ENCODE measurements at places on chromosomes 6 and 20.
A peak's percentile ranks its signal among the peaks of the same experiment; 100 is the strongest.

DNA sequence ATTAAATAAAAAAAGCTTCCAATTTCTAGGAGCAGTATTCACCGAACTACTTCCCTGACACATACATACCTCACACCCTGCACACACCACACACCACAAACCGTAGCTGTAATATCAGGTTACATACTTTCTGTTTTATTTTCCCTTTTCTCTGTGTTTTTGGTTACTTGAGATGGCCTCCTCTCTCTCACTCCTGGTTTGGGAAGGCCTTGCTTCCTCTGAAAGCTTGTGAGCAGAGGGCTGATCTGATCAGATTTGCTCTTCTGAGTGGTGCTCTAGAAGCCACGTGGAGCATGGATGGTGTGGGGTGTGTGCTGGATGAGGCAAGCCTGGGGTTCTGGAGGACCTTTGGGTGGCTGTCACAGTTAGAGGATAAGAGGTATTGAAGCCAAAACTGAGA lies 20.9 kb downstream of the UTRN start:
- DNase-seq = no peak

DNA sequence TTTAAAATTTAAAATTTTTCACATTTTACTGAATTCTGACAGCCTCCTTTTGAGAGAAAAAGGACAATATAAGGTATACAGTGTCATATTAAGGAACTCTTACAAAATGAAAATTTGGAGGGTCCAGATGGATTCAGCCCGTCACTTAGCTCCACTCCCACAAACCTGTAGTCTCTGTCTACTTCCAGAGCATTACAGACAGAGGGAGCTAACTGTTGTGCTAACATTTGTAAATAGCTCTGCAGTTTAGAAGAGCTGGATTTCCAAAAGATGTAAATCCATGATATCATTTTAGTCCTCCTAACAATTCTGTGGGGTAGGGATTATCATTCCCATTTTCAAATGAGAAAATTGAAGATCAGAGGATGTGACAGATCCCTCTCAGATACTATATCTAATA lies 16.1 kb upstream of the SERINC3 start:
- DNase-seq = no peak

DNA sequence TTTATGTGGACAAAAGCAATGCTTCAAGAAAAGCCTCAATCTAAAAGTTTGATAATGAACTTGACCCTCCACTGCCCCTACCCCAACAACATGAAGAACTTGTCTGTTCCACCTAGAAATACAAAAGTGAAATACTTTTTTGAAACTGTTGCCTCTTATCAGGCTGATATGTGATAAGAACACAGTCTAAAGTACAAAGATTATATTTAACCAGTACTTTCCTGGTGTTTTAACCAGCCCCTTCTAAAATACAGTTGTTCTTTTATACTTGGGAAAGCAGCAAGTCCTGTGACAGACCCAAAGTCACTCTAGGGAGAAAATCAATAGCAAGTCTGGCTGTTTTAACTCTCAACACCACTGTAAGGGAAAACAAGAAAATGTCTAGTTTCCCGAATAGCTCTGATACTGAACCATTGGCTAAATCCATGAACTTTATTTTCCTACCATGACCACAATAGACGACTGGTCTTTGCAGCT lies 6.6 kb downstream of the OARD1 start:
- DNase-seq = no peak

DNA sequence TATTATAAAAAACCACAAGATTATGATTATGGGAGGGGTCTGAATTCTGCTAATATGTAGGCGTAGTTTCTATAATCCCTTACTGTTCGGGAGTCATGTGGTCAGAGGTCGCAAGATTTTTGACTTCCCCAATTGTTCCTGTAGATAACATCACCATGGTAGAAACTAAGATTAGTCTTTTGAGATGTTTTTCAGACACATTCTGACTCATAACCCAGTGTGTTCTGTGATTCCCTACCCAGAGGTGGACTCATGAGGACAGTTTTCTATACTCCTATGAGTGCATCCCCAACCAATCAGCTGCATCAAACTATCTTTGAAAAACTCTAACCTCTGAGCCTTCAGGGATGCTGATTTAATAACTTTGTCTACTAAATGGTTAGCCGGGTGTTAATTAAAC lies 175.5 kb downstream of the RFPL4B start:
- DNase-seq = peak; percentile 9

DNA sequence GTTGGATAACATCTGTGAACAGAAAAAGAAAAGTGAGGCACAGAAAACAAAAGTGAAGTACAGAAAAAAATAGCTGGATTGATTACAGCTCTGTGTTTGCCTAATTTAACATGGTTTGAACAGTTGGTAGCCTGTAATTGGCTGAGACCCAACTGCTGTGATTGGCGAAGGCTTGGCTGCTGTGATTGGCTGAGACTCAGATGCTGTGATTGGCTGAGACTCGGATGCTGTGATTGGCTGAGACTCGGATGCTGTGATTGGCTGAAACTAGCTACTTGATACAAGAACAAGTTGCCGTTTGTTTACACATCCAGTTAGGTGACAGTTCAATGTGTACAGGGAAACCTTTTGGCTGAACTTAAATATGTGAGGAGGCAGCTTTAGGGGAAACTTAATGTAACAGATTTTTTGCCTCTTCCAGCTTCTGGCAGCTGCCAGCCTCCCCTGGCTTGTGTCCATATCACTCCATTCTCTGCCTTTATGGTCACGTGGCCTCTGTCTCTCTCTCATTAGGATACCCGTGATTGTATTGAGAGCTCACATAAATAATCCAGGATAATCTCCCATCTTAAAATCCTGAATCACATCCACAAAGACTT lies 223.4 kb upstream of the FOXA2 start:
- peak; percentile 8 for DNase-seq

DNA sequence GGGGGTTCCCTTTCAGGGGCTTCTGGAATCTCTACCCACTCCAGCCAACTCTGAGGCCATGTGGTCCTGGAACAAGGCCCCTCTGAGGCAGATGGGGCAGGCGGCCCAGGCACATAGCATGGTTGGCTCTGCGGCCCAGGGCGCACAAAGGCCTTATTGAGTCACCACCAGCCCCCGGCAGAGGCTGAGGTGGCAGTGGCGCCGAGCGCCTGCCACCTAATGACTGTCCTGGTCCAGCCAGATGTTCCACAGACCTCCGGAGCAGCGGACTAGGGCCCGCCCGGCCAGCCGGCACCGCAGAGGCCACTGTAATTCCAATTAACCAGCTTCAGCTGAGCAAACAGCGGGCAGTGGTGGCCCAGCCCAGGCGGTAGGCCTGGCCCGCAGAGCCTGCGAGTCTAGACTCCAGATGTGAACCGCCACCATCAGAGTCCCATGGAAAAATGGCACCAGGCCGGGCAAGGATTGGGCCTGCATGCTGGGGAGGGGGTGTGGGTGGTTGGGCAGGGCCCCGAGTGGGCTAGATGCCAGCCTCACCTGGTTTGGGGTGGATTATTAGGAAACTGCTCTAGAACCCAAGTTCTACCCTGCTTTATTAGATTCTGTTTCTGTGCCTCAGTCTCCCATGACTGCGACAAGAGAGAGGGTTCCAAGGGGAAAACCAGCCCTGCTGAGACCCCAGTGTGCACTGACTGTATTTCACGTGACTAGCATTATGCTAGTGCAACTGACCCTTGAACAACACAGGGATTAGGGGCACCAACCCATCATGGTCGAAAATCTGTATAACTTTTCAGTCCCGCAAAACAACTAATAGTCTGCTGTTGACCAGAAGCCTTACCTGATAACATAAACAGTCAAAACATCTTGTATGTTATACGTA lies 34.1 kb upstream of the ID1 start:
- no peak for DNase-seq

DNA sequence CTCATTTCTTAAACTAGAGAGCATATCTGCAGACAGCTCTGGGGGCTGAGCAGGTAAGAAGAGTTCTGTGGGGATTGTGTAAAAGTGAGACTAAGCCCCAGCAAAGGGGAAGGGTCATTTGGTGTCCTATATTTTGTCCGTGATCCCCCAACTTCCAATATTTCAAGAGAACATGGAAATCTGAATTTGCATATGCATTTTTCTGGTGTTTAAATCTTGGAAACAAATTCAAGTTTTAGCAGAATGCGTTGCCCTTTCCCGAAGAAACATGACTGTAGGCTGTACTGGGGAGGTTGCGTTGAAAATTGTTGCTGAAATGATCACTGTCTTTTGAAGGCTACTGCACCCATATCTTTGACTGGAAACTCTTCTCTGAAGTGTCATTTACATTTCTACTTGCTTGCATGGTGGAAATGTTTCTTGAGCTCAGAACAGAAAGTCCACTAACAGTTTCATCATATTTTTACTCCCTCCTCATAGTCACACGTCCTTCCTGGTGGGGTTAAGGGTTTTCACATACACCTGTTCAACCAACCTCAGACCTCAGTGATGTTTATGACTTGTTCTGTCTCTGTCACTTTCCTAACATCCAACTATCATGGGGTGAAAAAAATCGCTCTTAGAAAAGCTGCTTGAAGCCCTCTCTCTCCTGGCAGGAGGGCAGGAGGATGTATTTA lies 140.3 kb downstream of the BCAS1 start:
- DNase-seq = no peak

- no peak for DNase-seq
Observed at GRCh38 chr6:131488780-131489179, 84.2 kb upstream of the ARG1 start.

- DNase-seq = peak; percentile 81
Observed at GRCh38 chr20:57414867-57415592, 23.8 kb downstream of the RBM38 start.

- DNase-seq = no peak
Observed at GRCh38 chr20:51752343-51752951, 15.7 kb downstream of the ATP9A start.

DNA sequence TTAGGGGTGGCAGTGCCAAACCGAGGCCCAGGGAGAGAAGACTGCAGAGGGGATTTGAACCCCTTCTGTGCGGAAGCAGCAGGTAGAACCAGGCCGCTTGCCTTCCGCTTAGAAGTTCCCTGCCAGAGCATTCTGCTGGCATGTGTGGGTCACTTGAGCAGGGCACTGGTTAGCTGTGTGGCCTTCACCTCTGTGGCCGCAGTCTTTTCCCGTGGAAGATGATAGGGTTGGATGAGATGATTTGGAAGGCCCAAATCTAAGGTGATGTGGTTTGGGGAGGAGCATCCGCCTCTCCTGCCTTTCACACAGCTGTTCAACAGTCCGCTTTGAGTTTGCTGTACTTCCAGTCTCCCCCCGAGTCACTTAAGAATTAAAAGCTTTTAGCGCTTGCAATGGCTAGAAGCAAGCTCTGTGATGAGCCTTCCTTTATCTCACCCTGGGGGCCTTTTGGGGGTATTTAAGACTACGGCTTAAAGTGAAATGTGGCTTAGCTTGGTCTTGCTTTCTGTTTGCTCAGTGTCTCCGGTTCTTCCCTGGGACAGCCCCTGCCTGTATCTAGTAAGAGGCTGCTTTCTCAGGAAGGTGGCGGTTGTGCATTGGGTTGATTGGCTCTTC lies 743 bp downstream of the CMTR1 start:
- no peak for DNase-seq

DNA sequence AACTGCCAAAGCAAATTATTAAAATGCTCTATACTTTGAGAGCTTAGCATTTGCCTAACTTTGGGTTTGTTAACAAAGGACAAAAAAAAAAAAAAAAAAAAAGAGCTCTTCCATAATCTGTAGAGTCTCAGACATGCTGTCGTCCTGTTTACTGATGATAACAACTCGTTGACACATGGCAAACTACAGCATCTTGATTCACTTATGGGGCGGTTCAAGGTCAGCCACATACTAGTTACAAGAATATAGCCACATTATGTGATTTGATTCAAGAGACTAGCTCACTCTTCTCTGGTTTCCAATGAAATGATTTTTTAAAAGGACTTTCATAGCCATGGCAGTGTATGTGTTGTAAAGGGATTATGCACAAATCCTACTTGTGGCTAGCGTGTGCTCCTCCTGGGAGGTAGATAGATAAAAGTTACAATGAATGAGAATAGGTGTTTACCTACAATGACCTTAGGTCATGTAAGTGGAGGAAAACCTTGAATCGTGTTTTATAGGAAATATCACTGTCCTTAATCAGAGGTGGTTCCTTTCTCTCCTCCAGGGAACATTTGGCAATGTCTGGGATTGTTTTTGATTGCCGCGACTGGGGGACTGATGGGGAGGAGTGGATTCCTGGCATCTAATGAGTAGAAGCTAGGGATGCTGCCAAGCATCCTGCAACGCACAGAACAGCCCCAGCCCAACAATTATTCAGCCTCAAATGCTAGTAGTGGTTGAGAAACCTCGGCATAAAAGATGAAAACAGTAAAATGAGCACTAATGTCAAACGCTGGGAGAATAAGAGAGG lies 969.2 kb upstream of the SLC35B3 start:
- DNase-seq = no peak

GRCh38 chr20:25049261-25050060 lies 8.5 kb downstream of the ACSS1 start:
- no peak for DNase-seq

DNA sequence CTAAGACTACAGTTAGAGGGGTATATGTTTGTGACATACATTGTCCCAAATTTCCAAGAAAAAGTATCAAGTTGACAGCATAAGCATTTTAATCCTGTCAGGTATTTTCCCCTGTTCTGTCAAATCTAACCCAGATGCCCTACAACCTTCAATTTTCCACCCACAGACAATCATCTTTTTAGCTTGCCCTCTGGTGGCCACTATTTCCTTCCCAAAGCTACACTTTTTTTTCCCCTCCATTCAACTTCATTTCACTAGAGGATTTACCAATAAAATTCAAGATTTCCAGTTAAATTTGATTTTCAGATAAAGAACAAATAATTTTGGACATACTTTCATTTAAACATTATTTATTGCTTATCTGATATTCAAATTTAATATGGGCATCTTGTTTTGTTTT lies 286.6 kb downstream of the TENT5A start:
- DNase-seq = peak; percentile 31

DNA sequence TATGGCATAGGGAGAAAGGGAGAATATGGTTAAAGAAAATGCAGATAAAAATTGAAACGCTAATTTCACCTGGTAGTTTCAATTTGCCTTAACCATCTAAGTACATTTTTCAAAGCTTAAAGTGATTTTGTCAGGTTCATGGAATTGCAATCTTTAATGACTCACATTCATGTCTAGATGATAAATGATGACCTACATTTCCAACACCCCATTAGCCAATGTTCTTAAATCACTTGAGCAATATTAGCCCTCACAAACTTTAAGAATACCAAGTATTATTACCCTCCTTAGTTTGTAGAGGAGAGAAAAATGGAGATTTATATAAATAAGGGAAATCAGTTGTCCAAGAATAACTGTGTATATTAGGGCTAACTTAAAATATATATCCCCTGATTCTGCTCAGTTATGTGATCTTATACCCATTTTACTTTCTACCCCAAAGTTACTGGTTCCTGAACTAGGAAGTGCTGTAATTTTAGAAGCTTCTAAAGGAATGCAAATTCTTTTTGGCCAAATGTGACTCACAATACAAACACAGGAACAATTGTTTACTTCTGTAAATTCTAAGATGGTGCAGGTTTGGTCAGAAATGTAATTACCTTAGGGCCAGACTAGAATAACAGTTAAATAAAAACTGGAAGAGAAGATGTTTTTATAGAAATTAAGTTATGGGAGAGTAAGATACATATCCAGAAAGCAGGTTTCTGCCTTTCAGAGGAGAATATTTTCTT lies 34.5 kb downstream of the TPBG start:
- DNase-seq = no peak

All from NB4 (cell line).